Activated T-helper 2 cell treated with anti-CD3 and anti-CD28 coated beads, Interferon-gamma antibody, Interleukin-2, Interleukin-4, amounts not matched to agents 10 μg/mL and 5 μg/mL and 100 μg/mL, durations not matched to agents 14 hours and 24 hours and 36 hours (primary cell): ENCODE measurements at places on chromosomes 11 and 22.
A peak's percentile ranks its signal among the peaks of the same experiment; 100 is the strongest.

GRCh38 chr11:79434283-79434682 is 6.5 kb downstream of the TENM4 start:
- DNase-seq, result no peak

DNA sequence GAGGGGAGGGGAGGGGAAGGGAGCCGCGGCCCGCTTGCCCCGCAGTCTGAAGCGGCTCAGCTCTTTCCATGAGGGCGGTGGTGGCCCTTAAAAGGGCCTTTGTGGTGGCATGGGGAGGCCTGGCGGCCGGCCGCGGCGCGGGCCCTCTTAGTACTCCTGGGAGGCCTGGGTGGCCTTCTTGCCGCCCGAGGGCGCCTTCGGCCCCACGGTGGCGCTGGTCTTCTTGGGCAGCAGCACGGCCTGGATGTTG is 6.9 kb downstream of the DPAGT1 start:
- DNase-seq, result no peak

GRCh38 chr11:32029721-32030120 is 61.2 kb upstream of the RCN1 start:
- no peak for DNase-seq

DNA sequence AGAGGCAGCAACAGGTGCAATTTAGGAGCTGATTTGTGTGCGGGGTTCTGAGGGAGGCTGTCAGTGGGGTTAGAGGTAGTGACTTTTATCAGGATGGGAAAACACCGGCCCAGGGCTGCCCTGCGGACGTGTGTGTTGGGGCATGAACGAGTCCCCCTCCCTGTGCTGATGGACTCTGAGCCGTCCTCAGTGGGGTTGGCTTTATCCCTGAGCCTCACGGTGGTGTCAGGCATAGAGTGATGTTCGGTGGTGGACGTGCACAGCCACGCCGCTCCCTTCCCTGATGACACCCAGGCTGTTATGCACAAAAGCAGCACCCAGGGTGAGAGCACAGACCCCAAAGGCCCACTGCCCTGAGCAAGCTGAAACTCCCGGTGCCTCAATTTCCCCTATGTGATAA is 809.1 kb downstream of the BRD1 start:
- DNase-seq, result no peak

DNA sequence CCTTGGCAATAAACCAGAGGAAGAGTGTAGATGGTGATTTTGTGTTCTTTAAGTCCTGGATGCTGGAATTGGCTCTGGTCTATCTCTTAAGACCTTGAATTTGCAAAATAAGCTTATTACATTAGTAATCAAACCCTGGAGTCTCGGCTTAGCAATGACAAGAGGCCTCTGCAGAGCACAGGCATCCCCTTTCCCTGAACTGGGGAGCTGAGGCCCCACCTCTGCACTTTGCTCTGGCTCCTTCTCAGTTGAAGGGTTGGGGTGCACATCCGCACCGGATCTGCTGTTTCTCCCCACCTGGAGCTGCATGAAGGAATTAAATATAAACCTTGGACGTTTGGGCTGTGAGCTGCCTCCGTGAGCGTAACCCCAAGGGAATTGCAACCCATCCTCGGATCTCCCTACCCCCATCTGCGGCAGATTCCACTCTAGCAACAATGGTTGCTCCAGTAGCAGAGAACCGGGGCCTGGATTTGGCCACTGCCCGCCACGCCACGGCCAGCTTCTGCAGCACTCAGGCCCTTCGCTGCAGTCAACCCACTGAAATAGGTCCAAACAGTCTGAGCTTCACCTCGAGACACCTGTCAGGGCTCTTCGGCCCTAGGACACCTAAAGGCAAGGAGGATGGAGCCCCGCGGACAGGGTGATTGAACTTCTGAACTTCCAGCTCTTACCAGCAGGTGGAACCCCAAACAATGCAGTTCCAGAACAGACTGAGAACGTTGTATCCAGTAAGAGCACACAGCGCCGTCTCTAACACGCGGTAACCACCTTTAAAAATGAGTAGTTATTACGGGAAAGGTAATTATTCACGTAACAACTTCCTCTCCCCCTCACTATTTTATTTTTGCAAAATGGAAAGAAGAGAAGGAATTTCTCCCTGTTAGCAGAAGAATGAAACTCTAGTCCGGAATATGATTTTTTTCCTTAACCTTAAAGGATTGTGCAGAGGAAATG is 54.8 kb upstream of the CAPRIN1 start:
- peak; percentile 65 for DNase-seq
